ENCODE measurements at places on chromosomes 16 and 17.

- peak; percentile 93 for DNase-seq
Measured at GRCh38 chr16:54657058-54657708, 273.5 kb upstream of the IRX5 start.

DNA sequence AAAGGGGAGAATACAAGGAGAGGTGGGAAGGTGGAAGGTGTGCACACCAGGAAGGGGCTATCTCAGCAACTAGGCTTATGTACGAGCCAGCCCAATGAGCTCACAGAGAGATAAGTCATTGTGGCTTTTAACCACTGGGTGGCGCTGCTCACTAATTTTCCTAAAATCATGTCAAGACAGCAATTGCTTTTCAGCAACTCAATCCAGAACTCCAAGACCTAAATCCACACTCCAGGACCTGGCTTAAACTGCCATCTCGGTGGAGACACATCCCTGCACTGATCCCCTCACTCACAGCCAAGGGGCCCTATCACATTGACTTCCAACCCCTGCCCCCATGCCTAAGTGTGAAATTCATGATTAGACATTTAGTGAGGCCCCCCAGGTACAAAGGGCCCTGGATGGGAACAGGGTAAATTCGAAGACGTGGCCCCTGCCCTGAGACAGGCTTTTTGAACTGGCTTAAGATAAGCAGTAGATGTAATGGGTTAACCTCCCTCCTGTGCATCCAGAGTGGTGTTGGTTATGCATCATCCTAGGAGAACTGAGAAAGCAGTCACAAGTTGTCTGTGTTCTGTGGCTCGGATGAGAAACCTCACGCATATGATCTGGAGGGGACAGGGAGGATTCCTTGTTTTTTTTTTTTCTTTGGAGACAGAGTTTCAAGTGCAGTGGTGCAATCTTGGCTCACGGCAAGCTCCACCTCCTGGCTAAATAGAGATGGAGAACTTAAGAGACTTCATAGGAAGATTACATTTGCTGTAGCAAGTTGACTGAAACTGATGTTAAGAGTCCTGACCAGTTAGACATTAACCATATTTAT lies 11.5 kb downstream of the CCL16 start:
- peak; percentile 77 for DNase-seq

GRCh38 chr16:66959704-66960161 lies 1.3 kb upstream of the CES3 start:
- DNase-seq = no peak

GRCh38 chr16:47886631-47887415 lies 269.0 kb downstream of the ABCC12 start:
- DNase-seq = no peak

GRCh38 chr17:2701161-2701995 lies 10.2 kb downstream of the CLUH start:
- DNase-seq = no peak

GRCh38 chr17:82257473-82257872 lies 16.0 kb downstream of the CSNK1D start:
- peak; percentile 58 for DNase-seq

- peak; percentile 88 for DNase-seq
Measured at GRCh38 chr16:67968400-67969253, at the start of gene SLC12A4. SLC12A4 (minus strand) TSS chr16:67968637; CDS start chr16:67968553, 84 bp downstream.
